ENCODE measurements at places on chromosomes 3 and 15.

DNA sequence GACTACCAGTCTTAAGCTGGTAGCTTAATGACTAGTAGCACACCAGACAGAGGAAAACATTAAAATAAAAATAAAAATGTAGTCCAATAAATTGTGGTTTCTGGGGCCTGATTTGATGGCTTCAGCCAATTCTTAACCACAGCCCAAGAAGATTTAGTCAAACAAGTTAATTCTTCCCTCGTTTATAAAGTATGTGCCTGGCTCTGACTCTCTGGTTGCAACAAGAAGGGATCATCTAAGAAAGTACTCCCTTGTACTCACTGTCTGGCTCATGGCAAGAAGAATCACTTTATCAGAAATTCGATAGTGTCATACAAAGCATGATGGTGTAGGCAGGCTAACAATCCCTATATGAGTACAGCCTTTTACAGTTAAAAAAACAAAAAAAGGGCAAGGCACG lies 141.9 kb downstream of the P3H2 start:
- DNase-seq: no peak

DNA sequence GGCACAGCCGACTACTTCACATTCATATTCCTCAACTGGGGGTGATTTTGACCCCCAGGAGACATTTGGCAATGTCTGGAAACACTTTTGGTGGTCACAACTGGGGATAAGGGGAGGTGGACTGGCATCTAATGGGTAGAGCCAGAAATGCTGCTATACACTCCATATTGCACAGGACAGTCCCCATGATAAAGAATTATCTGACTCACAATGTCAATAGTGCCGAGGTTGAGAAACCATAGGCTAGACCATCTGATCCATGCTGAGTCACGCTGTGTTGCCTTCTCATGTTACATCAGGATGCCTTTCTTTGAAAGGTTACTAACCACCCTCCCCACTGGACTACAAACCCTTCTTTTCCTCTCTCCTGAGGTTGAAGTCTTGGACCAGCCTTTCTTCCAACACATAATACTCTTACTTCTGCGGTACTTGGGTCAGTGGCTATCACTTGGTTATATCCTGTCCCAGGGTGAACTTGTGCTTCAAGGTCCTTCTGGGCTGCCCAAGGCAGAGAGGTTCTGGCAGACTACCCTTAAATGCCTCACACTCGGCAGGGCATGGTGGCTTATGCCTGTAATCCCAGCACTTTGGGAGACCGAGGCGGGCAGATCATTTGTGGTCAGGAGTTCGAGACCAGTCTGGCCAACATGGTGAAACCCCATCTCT lies 68.8 kb downstream of the CTNNB1 start:
- DNase-seq: peak; percentile 79

DNA sequence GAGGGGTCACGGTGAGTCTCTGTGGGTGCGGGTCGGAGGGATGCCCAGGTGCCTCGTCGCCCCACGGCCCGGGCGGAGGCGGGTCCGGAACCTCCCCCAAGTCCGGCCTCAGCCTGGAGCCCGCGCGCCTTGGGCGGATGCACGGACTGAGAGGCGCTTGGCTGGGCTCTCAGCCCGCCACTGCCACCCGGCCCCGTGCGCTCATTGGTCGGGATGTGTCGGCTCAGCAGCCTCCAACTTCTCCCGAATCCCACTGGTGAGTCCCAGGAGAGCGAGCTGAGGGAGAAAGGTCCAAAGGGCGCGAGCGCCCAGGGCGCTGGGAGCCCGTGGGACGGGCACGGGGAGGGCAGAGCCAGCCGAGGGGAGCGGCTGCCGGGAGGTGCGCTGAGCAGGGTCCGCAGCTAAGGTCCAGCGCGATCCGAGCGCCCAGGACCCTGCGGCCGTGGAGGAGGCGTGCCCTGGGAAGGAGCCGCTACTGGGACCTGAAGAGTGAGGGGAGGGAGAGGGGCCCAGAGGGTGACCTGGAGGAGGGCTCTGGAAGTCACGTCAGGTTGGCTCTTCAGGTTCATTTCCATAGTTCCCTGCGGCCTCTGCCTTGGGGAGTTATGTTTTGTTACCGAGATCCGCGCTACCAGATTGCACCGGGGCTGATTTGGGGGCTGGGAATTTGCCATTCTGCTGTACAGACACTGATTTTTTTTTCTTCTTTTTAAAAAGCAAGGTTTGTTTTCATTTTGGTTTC lies at the start of gene MME:
Gene MME, plus strand, starts transcription at position 574 of the 742 bp plus-strand sequence. CDS start 3,849 bp downstream, outside the sequence.
- peak; percentile 82 for DNase-seq

GRCh38 chr3:16789344-16790120 lies 95.2 kb upstream of the PLCL2 start:
- DNase-seq: no peak

GRCh38 chr15:36914960-36915808 lies 185.2 kb downstream of the MEIS2 start:
- no peak for DNase-seq

DNA sequence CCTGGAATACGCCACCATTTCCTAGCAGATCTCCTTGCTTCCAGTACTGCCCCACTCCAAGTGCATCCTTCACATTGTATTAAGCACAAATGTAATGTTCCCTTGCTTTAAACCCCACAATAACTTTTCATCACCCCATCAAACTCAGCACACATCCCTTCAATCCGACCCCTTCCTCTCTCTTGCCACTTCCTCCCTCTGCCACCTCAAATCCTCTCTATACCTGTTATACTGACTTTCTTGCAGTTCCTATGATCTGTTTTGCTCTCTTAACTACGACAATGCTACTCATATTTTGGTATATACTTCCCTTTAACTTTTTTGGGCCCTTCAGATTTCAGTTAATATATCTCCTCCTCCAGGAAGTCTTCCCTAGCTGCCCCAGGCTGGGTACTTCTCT lies 14.1 kb downstream of the PARL start:
- DNase-seq: no peak

GRCh38 chr3:145272684-145273083 lies 888.3 kb downstream of the PLOD2 start:
- DNase-seq: no peak

DNA sequence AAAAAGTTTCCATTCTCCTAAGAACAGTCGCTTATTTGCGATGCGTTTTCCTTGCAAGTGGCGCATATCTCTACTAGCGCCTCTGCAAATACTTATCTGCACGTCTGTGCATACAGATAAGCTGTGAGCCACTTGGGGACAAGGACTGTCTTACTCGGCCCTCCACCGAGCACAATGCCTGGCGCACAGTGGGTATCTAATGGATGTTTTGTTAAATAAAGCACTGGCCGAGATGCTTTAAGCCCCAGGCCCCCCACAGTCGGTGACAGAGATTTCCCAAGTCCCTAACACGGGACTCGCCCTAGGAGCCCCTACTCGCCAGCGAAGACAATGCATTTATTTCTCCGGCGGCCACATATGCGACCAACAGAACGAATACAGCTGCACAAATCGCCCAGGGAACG lies 503 bp downstream of the HLTF start:
- peak; percentile 29 for DNase-seq

DNA sequence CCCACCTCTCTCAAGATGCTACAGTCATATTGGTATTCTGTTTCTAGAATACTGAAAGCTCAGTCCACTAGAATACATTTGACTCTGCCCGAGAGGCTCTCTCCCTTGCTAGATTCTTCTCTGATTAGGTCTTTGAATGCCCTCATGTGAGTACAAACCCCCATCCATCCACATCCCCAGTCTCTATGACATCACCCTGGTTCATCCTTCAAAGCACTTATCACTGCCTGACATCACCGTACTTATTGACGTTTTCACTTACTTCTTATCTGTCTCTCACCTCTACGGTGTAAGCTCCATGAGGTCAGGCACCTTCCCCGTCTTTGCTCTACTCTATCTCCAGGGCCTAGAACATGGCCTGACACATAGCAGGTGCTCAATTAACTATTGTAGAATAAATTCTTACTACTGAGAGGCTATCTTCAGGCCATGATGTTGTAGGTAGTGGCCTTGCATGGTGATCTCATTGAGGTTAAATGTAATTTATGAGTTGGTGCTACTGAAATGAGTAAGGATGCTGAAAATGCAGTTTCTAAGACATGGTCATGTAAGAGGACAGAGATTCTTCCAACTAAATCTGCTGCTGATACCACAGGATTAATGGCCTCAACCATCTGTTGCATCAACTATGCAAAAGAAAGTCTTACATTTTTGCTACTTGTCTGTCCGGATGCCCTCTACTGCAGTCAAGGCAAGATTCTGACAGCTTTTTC lies 26.8 kb downstream of the EOGT start:
- no peak for DNase-seq

- no peak for DNase-seq
These were observed 164.9 kb upstream of the ADAMTS9 start for GRCh38 chr3:64852738-64853137.

DNA sequence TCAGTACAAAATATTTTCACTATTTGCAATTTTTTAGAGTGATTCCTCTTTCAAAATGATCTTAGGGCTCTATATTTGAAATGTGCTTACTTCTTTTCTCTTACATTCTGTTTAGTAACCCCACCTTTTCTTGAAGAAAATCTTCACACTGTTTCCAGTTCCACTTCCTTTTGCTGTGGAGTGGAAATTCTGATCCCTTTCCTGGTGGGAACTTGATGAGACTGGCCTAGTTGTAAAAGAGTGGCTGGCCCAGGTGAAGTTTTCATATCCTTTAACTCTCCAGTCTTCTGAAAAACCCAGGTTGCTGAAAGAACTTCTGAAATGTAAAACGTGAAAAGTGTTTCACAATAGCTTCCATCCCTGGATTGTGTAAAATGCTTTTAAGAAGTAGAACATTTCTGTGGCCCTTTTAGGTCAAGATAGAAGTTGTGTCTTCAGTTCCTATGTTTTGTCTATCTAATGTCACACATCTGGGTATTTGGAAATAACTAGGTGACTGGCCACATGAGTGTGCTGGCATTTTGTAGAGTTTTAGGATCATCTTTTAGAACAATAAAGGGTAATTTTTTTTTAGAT lies 84.8 kb upstream of the LRIG1 start:
- DNase-seq: no peak

GRCh38 chr3:35677797-35678196 lies 38.5 kb downstream of the ARPP21 start:
- no peak for DNase-seq

DNA sequence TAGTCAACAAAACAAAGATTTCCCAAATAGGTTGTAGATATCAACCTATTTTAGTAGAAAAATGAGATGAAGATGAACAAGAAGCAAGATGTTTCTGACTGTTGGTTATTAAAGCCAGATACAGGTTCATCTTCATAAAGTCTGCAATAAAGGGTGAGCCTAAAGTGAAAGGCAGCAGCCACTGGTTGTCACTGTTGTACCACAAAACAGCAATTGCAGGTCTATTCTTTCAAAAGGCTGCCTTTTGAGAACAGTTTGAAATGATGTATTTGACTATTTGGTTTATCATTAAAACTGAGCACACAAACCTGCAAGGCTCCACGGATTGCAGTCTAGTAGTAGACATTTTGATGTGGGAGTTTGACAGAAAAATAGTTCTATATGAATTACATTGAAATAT lies 543.4 kb downstream of the GBE1 start:
- peak; percentile 5 for DNase-seq

All from AG08396 (cell line).